ENCODE measurements at places on chromosomes 13 and 19. TPM values are rescaled to one million over a fixed set of nuclear protein-coding genes. Genes with fewer than 3 reads are reported as not detected.

The CEACAM19 gene
- not detected for polyA plus RNA-seq

The NCCRP1 gene
- polyA plus RNA-seq: not detected

GRCh38 chr13:20869540-20869939, 33.0 kb downstream of the XPO4 start:
- no peak overlapping the region for H3K27ac ChIP-seq
- no peaks in the 10 kb centered on the region for H3K27me3 ChIP-seq
- DNase-seq: no peak
- H3K36me3 ChIP-seq: no peaks in the 10 kb centered on the region
- no peaks in the 10 kb centered on the region for H3K4me1 ChIP-seq

DNA sequence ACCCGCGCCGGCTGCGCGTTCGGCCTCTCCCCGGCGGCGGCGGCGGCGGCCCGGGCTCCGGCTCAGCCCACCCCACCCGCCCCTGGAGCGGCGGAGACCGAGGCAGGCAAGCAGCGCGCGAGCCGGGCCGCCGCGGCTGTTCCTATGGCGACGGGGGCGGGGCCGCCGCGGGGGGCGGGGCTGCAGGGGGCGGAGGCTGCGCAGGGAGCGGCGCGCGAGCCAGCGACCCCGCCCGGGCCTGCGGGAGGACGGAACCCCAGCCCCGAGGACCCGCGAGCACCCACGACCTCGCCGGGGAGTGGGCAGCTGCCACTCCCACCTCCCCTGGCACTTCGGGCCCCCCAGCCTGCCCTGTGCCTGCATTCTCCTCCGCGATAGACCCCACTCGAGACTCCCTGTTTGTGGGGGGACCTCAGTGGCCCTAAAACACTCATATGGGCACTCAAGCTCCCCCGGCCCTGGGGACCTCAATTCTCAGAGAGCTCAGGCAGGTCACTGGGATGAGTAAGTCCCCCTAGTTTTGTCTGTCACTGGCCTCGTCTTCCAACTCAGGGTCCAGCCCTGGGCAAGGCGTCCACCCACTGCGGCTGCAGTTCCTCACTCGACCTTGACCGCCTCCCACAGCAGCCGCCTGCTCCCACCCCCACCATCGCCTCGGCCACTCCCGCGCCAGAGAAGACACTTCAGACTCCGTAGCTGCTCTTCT, at the start of gene CTXN1:
CTXN1 (minus strand) TSS at position 115 of the 706 bp plus-strand sequence. CDS start 597 bp downstream, outside the sequence.
- peaks cover 20% of the 10 kb centered on the region for H3K4me1 ChIP-seq
- peaks cover 15% of the 10 kb centered on the region for H3K36me3 ChIP-seq
- no peak within 1 kb of the TSS for H3K27ac ChIP-seq
- H3K27me3 ChIP-seq: no peaks in the 10 kb centered on the region
- H3K4me3 ChIP-seq: no peak within 1 kb of the TSS

The CCDC70 gene
- polyA plus RNA-seq: not detected

- no peaks in the 10 kb centered on the region for H3K4me1 ChIP-seq
- no peak for DNase-seq
- H3K27me3 ChIP-seq: no peaks in the 10 kb centered on the region
- no peak overlapping the region for H3K27ac ChIP-seq
- H3K36me3 ChIP-seq: no peaks in the 10 kb centered on the region
These were observed 256.9 kb downstream of the SPRY2 start for GRCh38 chr13:80083853-80084676.

DNA sequence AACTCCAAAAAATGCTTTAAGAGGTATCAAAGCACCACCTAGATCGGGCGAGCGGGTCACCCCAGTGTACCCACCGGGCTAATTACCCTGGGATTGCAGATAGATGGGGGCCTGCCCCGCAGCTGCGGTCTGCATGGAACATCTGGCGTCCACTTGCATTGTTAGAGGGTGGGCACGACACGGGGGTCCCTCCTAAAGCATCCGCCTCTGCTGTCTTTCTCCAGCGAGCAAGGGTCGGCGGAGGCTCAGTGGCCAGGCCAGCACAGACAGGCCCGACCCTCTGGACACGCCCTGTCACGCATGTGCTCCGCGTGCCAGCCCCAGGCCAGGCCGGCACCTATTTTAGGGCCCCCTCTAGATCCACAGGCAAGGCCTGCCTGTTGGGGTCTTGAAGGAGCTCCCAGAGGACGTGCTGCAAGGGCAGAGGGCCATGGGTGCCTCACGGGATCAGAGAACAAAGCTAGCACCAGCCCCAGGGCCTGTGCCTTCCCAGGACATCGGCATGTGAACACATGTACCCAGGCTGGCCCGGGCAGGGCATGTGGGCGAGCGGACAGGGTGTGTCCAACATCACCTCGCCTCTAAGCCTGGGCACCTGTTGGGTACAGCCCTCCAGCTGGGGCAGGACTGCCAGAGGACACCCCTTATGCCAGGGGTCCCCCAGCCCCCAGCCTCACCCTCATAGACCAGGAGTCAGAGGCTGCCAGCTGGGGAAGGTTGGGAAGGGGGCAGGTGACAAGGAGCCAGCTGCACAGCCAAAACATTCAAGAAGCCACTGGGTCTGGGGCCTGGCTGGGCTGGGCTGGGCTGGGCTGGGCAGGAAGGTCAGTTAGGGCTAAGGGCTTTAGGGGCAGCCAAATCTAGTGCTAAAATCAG, 35.6 kb upstream of the NANOS3 start:
- H3K27me3 ChIP-seq: no peaks in the 10 kb centered on the region
- peaks cover 83% of the 10 kb centered on the region for H3K4me1 ChIP-seq
- DNase-seq: peak; percentile 59
- H3K27ac ChIP-seq: peak overlapping the region; percentile 98
- H3K36me3 ChIP-seq: no peaks in the 10 kb centered on the region

GRCh38 chr19:4061178-4061682, 5.5 kb downstream of the ZBTB7A start:
- H3K4me1 ChIP-seq: peaks cover 68% of the 10 kb centered on the region
- no peak overlapping the region for H3K4me3 ChIP-seq
- H3K27me3 ChIP-seq: no peaks in the 10 kb centered on the region
- DNase-seq: peak; percentile 63

Data from CD4-positive, alpha-beta memory T cell (primary cell).